ENCODE measurements at places on chromosomes 2 and 18.

DNA sequence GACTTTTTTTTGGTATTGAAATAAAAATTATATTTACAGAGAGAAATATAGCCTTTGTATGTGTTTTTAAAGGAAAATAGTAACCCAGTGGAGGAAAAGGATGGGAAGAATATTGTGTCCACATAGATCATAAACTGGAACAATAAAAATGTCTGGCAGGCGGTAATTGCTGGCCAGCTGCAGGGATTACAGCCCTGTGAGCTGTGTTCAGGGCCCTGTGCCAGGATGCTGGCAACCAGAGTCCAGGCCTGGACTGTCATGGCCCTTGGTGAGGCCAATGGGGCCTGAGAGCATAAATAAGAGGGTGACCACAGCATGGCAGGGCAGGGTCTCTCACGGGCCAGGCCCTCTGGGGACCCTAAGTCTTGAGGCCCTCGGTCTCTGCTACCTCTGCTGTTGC is 171.2 kb downstream of the ACOXL start:
- no peak for DNase-seq

GRCh38 chr18:59550174-59550516 is 147.1 kb downstream of the CCBE1 start:
- DNase-seq, result no peak

- no peak for DNase-seq
Measured at GRCh38 chr2:47422560-47422959, 19.6 kb downstream of the MSH2 start.

DNA sequence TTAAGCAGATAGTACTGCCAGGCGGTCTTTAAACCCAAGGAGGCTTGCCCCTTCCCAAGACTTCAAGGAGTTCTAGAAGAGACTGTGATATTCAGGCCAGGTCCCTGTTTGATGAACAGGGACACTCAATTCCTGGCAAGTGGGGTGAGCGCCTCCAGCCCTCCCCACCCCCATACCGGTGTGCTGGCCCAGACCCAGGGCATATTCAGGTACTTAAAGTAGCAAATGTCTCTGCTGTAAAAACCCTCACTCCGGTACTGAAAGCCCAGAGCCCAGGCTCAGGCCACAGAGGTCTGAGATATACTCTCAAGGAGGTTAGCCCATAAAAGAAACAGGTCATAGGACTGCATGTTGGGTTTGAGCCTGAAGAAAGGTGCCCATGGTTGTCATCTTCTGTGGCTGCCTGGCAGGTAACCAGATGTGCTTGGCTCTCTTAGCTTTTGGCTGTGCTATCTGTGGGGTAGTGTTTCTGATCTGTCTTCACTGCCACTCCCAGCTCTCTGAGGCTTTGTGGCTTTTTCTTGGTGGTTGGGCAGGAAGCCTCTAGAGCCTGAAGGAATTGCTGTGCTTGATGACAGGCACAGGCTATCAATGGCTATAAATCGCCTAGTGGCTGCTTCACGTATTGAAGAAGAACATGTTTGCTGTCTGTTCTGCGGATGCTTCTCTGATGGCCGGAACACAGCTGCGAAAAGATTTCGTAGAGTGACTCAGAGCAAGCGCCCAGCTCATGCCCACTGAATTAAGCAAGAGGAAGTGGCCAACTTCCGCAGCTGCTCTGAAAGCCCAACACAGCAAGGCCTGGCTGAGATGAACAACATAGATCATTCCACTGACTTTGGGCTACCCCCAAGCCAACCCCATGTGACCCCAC is 63.3 kb upstream of the ALPP start:
- peak; percentile 98 for DNase-seq

DNA sequence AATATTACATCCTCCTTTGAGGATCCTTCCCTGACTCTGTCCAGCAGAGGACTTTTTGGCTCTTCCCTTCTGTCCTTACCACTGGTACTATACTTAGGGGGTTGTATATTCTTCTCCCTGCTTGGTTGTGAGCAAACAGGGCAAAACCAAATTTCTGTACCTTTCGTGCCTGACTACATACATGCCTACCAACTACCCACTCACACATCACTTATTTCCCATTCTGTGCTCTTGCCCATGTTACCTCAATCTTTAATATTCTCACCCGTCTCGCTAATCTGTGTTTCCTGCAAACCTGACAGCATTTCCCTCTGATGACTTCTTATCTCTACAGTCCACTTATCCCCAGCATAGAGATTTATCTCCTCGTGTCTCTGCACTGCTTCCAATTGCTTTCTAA is 58.6 kb downstream of the FTCDNL1 start:
- peak; percentile 13 for DNase-seq

DNA sequence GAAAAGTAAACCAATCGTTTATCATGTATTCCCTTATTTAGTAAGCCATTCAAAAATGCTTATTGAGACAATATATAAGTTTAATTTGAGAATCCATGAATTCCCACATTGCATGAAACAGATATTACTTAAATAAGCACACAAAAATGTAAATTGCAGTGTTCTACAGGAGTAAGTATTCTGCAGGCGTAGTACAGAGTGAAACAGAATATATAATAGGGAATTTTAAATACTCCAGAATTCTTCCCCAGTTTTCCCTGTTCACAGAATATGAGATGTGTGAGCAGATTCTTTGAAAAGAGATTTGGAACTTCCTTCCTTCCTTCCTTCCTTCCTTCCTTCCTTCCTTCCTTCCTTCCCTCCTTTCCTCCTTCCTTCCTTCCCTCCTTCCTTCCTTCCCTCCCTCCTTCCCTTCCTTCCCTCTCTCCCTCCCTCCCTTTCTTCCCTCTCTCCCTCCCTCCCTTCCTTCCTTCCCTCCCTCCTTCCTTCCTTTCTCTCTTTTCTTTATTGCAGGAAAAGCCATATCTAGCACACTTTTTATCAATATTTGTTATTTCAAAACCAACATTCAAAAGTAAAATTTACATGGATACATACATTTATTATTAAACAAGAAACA is 977.7 kb upstream of the LRRTM1 start:
- no peak for DNase-seq
